ENCODE measurements at places on chromosomes 4 and X.

GRCh38 chr4:7263166-7263565, 70.8 kb downstream of the SORCS2 start:
- DNase-seq, result no peak

DNA sequence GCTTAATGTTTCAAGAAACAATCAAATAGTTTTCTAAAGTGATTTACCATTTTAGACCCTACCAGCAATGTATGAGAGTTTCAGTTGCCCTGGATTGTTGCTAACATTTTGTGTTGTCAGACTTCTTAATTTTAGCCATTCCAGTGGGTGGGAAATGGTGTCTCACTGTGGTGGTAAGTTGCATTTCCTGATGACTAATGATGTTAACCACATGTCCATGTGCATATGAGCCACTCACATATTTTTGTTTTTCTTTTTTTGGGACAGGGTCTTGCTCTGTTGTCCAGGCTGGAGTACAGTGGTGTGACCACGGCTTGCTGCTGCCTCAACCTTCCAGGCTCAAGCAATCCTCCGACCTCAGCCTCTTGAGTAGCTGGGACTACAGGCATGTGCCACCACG, 48.3 kb downstream of the MED28 start:
- no peak for DNase-seq

GRCh38 chr4:84647312-84647884, 64.5 kb downstream of the CDS1 start:
- DNase-seq, result no peak

GRCh38 chr4:12286351-12286750, 857.7 kb upstream of the HS3ST1 start:
- DNase-seq, result no peak

GRCh38 chrX:28625223-28625622, 38.0 kb downstream of the IL1RAPL1 start:
- no peak for DNase-seq

DNA sequence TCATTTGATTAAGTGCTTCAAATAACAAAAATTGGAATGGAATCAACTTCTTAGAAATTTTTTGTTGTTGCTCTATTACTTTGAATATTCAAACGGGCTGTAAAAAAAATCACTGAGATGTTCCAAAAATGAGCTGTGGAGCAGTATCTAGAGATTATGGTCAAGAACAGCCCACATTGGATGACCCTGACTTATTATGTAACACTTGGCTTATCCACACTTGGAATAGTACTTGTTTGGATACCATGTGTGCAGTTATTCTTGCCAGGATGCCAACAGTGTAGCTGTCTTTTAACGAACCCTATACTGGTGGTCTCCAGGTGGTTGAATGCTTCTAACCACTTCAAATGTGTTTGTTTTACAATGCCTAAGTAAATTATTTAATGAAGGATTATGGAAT, 64.9 kb upstream of the CAMK2D start:
- DNase-seq, result no peak

DNA sequence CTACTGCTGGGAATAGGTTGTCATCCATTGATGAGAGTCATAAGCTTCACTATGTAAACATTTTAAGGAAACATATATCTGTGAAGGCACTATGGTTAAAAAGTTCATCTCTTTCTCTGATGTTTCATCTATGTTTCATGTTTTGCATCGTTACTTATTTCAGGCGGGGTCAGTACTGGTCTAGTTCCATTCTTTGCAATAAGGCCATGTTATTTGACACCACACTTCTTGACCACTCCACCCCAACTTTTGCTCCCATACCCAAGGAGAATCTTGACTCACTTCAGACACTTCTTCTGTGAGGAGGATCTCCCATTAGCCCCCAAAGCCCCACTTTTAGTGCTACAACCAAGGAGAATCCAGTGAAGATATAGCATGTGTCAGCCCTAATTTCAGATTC, 119.4 kb downstream of the GRIA3 start:
- DNase-seq, result no peak

GRCh38 chr4:149719806-149720205, 95.8 kb downstream of the IQCM start:
- no peak for DNase-seq

DNA sequence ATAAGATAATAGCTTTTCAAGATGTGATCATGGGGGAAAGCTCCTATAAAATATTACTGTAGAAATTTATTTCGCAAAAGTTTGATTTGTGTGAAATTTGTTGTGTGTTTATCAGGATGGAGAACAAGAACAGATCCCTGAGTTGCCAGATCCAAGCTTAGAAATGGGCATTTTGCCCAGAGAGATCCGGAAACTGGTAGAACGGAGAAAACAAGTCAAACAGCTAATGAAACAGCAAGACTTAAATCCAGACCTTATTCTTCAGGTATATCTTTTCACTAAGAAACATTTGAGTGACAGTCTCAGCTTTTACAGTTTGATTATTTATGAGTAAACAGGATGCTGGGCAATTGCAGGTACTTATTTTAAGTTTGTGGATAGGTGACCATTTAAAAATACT, 54.5 kb downstream of the POLA1 start:
- no peak for DNase-seq

DNA sequence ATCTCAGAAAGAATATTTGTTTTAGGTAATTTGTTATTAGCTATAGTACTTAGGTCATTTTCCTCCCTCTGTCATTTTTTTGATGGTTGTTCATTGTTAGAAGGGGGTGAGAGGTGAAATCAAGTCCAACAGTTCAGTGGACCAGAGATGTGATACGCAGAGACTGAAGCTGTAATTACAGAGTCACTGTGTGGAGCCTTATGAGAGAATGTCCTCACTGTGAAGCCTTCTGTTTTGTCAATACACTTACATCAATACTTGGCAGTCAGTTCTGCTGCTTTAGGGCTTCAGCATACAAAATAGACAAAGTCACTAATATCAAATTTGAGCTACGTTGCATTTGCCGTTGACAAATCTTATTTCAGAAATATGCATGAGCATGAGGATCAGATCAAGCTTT, 692.5 kb downstream of the C4orf33 start:
- DNase-seq, result no peak

DNA sequence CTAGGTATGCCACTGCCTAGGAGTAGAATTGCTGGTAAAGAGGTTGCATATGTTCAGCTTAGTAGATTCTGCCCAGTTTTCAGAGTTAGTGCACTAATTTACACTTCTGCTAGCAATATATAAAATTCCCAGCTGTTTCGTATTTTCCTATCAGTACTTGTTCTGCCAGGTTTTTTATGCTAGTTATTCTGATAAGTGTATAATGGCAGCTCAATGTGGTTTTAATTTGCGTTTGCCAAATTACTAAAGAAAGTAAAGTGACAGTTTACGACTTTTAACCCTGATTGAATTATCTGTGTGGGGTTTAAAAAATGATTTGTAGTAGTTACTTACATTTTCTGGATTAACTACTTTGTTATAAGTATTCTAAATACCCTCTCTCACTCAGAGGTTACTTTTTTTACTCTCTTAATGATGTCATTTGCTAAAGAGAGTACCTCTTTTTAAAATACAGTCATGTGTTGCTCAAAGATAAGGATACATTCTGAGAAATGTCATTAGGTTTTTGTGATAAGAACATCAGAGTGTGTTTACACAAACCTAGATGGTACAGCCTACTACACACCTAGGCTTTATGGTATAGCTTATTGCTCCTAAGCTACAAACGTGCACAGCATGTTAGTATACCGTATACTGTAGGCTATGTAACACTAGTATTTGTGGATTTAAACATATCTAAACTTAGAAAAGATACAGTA, 363.2 kb downstream of the IL15 start:
- DNase-seq, result no peak

DNA sequence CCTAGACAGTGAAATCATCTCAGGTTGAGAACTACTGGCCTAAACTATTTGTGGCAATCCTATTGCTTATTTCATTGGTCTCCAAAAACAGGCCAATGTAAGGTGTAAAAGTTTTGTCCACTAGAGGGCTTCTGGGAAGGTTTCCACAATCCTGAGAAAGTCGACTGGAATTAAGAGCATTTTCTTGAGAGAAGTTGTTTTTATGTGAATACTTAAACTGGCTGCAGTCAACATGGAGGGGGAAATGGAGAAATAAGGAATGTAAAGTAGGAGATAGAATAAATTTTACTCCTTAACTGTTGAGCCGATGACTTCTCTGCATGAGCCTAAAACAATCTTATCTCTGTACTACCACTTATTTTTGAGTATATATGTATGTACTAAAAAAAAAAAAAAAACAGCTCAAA, 11.0 kb upstream of the EIF4E start:
- no peak for DNase-seq

- DNase-seq, result no peak
Observed at GRCh38 chr4:141074098-141074878, 59.0 kb downstream of the RNF150 start.

DNA sequence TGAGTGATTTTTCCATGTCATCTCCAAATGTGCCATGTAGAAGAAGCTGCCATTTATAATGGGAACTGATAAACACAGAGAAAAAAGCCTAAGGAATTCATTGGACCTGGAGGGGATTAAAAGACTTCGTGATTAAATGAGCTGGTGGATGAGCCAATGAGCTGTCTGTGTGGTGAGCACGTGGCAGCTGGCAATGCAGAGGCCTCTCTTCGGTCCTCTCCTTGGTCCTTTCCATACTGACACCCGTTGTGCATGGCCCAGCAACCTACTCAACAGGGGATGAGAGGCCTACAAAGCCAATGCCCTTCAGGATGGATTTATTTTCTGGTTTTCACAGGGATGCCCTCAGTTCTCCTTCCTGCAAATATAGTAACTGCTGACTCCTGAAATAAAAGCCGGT, 87.7 kb upstream of the STS start:
- DNase-seq, result no peak

DNA sequence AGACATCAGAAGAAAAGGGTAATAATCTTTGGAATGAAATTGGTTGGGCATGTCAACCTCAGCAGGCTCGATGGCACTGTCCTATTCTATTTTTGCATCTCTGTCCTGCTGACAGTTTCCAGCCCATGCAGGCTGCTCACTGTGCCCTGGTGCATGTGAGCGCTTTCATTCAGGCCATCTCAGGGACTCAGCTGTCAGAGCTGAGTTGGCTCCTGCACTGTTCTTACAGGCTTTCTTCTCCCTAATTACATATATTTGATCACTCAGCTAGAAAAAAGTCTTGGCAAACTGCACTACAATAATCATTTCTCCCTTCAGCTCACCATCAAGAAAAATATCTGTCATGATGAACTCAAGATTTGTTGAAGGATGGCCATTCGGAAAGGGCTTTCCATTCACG, 84.7 kb downstream of the RASL11B start:
- DNase-seq, result no peak

DNA sequence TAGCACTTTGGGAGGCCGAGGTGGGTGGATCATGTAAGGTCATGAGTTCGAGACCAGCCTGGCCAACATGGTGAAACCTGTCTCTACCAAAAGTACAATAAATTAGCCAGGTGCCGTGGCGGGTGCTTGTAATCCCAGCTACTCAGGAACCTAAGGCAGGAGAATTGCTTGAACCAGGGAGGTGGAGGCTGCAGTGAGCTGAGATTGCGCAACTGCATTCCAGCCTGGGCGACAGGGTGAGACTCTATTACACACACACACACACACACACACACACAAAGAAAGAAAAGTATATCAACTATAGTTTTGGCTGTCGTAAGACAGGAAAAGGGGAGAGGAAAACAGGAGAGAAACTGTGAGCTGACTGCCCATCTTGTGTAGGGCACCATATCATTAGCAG, 171.7 kb downstream of the ADAMTS3 start:
- no peak for DNase-seq

DNA sequence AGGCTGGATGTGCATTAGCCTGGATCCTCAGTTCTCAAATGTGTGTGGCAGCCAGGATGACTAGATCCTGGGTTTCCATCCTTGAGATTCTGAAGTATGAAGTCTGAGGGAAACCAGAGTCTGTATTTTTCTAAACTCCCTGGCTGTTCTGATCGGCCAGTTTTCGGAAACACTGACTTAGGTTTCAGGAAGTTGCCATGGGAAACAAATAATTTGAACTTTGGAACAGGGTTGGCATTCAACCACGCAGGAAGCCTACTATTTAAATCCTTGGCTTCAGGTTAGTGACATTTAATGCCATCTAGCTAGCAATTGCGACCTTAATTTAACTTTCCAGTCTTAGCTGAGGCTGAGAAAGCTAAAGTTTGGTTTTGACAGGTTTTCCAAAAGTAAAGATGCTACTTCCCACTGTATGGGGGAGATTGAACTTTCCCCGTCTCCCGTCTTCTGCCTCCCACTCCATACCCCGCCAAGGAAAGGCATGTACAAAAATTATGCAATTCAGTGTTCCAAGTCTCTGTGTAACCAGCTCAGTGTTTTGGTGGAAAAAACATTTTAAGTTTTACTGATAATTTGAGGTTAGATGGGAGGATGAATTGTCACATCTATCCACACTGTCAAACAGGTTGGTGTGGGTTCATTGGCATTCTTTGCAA, 67.6 kb downstream of the PDGFRA start:
- no peak for DNase-seq

- DNase-seq, result no peak
Observed at GRCh38 chr4:176354884-176355283, 35.1 kb downstream of the SPCS3 start.

GRCh38 chrX:5117816-5118215, 1110.9 kb downstream of the NLGN4X start:
- DNase-seq, result no peak

GRCh38 chr4:78630615-78631014, 79.0 kb downstream of the ANXA3 start:
- no peak for DNase-seq

DNA sequence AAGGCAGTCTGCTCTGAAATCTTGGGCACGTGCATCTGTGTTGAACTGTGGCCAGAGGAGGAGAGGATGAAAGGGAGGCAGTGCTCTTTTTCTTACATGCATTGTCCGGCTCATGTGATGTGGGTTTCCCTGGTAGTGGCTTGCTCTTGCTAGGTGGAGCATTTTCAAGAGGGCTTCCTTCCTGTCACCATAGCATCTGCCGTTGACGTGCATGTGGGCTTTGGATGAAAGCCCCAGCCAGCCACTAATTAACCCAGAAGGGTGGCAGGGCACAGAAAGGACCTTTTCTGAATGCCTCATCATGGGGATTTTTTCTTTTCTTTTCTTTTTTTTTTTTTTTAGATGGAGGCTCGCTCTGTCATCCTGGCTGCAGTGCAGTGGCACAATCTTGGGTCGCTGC, 121.3 kb downstream of the GPR143 start:
- DNase-seq, result no peak

- DNase-seq, result no peak
Observed at GRCh38 chr4:173699841-173700475, 169.9 kb upstream of the HAND2 start.

DNA sequence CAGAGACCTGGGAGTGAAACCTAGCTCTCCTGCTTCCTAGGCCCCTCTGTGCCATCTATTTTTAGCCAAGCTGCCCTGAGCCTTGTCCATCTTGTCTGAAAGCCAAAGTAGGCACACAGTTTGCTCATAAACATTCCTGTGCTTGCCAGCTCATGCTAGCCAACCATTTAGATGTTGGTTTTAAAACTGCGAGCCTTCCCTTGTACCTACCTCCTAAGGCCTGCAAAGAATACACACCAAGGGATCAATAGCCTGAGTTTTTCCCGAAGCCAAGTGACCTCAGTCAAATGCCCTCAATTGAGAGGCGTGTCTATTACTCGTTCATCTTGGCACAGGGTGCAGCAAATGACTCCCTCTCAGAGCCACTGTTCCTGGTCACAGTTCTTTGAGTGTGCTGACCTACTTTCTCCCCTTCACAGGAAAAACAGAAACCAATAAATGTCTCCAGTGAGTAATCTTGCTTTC, 48.5 kb downstream of the ZCCHC12 start:
- no peak for DNase-seq

All from stimulated activated CD8-positive, alpha-beta memory T cell treated with anti-CD3 and anti-CD28 coated beads, Interleukin-15, amount 100 ng/mL, for 4 hours (primary cell).